Activated CD8-positive, alpha-beta memory T cell treated with anti-CD3 and anti-CD28 coated beads for 4 hours (primary cell): ENCODE measurements at places on chromosomes 13 and 19.

DNA sequence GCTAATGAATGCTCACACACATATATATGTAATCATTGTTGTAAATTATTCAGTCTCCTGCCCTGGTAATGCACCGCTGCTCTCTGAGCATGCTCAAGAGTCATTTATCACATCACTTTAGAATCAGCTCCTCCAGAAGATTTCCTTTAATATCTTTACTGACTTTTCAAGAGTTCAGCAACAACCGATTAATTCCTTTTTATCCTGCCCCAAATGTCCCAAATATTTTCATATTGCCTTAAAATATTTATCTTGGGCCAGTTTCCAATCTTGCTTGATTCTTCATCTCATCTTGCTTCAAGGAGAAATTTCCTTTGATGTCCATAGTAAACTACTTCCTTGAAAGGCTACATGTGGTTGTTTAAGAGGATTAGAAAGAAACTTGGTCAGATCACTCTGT is 132.5 kb downstream of the NHLRC3 start:
- no peak for DNase-seq

- DNase-seq = no peak
Observed at GRCh38 chr13:79226938-79227337, 179.1 kb downstream of the RBM26 start.

- DNase-seq = no peak
Observed at GRCh38 chr19:45100201-45100600, 7.2 kb downstream of the PPP1R37 start.

- DNase-seq = no peak
Observed at GRCh38 chr13:94886191-94886590, 173.8 kb upstream of the SOX21 start.
